GM23338 (cell line): ENCODE measurements at places on chromosomes 6 and 20.

DNA sequence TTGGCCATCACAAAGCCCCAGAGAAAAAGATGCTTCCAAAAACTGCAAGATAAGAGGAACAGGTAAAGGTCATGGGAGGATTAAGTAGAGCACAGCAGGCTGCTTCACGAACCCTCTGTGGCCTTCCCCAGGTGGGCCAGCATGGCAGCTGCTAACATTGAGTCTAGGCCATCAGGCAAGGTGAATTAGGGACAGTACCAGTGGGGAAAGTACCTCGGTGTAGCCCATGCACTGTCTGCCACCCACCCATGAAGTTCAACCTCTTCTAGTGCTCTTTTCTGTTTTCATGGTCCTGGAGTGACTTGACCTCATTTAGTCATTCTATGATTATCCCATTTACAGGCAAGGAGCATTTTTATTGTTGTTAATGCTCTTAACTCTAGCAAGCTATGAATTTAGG, 108.6 kb upstream of the DUSP22 start:
- H3K27ac ChIP-seq = no peak overlapping the region
- H3K4me3 ChIP-seq = no peak overlapping the region
- no peak for DNase-seq
- H3K4me1 ChIP-seq = no peaks in the 10 kb centered on the region
- no peaks in the 10 kb centered on the region for H3K36me3 ChIP-seq

DNA sequence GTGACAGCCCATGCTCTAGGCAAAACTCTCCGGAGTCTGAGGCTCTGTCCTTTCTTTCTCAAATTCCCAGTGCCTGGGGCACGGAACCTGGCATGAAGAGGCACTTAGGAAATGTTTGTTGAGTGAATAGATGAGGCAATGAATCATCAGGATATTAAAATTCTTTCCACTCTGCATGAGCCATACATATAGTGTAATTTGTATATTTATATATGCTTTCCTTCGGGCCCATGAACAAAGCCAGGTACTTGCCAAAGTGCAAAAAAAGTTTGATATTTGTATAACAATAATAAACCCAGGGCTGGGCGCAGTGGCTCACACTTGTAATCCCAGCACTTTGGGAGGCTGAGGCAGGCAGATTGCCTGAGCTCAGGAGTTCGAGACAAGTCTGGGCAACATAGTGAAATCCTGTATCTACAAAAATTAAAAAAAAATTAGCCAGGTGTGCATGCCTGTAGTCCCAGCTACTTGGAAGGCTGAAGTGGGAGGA, 212.3 kb upstream of the ZNF217 start:
- DNase-seq = no peak
- H3K27ac ChIP-seq = no peak overlapping the region
- H3K4me3 ChIP-seq = no peak overlapping the region
- H3K4me1 ChIP-seq = peaks cover 13% of the 10 kb centered on the region
- H3K36me3 ChIP-seq = no peaks in the 10 kb centered on the region

GRCh38 chr6:102313699-102314098, 920.2 kb downstream of the GRIK2 start:
- H3K36me3 ChIP-seq = no peaks in the 10 kb centered on the region
- H3K4me1 ChIP-seq = no peaks in the 10 kb centered on the region
- H3K27ac ChIP-seq = no peak overlapping the region
- no peaks in the 10 kb centered on the region for H3K27me3 ChIP-seq
- no peak overlapping the region for H3K4me3 ChIP-seq

DNA sequence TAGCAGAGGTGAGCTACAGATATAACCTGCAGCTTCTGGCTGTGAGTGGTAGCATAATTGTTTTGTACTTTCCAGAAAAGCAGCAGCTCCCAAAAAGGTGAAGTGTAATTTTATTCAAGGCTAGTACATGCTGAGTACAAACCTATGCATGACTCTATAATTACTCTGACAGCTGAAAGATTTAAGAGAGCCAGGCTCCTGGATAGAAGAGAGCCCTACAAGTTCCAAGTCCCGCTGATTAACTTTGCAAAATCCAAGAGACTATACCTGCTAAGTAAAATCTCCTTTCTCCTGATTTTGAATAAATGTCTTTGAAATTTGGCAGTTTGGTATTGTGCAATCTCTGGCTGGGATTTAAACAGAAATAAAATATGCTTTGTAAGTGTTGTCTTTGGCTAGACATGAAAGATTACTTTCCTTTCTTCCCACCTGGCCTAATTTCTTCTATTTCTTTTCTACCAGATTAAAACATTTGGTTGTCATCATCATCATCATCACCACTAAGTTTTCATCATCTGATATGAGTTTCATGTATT, 79.5 kb downstream of the CTNNBL1 start:
- H3K36me3 ChIP-seq = 0 out of 2 replicates have a peak, but pooled peaks cover 2% of the 10 kb centered on the region
- H3K4me3 ChIP-seq = no peak overlapping the region
- no peaks in the 10 kb centered on the region for H3K4me1 ChIP-seq

DNA sequence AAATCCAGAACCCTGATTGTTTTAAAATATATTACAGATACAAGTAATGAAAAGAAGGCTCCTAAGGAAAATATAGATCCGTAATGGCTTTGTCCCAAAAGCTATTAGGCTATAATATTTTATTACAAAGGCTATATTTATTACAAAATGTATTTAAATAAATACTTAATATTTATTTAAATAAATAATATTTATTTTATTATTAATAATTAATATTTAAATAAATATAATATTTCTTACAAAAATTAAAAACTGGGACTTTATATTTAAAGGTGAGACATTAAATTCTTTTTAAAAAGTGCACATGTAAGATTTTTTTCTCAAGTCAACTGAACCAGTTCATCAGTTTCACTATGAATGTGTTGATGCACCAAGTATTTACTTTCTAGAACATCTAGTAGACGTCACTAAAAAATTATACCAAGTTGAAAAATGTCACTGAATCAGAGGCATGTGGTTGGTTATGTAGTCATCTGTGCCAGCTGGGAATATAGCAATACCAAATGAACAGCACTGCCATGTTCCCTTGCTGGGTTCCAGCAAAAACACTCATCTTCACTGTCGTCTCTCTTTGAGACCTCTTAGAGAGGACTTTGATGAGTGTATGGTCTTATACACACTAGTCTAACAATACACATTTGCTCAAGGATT, 278.9 kb downstream of the ESR1 start:
- no peak for DNase-seq
- no peak overlapping the region for H3K4me3 ChIP-seq
- H3K27ac ChIP-seq = no peak overlapping the region
- no peaks in the 10 kb centered on the region for H3K27me3 ChIP-seq
- H3K36me3 ChIP-seq = no peaks in the 10 kb centered on the region

DNA sequence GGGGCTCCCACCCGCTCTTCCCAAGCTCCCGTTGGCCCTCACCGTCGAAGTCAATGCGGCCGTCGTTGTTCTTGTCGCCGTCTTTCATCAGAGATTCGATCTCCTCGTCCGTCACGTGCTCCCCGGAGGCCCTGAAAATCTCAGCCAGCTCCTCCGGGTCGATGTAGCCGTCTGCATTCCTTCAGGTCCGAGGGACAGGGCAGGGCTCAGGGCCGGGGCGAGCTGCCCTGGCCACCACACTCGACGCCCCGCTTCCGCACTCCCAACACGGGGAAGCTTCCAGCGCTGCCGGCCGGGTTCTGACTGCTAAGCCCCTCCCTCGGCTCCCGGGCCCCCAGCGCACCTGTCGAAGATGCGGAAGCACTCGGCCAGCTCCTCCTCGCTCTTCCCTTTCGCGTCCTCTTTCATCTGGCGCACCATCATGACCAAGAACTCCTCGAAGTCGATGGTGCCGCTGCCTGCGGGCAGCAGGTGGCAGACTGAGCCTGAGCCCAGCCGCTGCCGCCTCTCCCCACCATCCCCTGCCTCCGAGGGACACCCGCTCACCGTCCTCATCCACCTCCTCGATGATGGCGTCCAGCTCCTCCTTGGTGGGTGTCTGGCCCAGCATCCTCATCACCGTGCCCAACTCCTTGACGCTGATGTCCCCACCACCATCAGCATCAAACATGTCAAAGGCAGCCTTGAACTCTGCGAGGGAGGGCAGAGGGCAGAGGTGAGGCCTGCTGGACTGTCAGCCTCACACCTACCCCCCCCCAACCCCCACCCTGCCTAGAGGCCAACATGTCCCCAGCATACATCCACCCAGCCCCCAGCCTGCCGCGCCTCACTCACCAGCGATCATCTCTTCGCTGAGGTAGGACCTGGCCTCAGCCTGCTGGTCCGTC, 2.9 kb downstream of the TNNC2 start:
- H3K4me3 ChIP-seq = peak overlapping the region; percentile 48; the same call in 1 of the 2 replicates
- H3K27me3 ChIP-seq = peaks cover 9% of the 10 kb centered on the region

DNA sequence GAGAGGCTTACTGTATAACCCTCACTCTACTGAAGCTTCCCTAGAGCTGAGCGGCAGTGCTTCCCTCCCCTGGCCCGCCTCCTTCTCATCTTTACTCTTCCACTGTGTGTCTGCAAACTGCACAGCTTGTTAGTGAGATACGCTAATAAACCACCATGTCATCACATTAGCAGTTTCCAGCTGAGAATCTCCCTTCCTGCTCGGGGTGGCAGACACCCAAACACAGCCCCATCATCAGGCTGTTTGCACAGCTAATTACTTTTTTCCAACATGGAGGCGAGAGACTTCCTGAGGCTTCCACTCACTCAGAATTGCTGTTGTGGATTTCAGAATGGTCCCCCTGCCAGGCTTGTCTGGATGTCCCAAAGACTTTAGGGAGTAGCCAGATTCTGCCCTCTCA, 444.9 kb upstream of the SULF2 start:
- no peaks in the 10 kb centered on the region for H3K4me1 ChIP-seq
- H3K27me3 ChIP-seq = no peaks in the 10 kb centered on the region
- DNase-seq = no peak
- no peaks in the 10 kb centered on the region for H3K36me3 ChIP-seq

- peaks cover 25% of the 10 kb centered on the region for H3K4me1 ChIP-seq
- peak; percentile 75 for DNase-seq
- H3K4me3 ChIP-seq = no peak overlapping the region; the same call in 1 of the 2 replicates
- H3K27ac ChIP-seq = peak overlapping the region; percentile 82
These were observed 9.0 kb downstream of the ADA start for GRCh38 chr20:44642203-44643153.

DNA sequence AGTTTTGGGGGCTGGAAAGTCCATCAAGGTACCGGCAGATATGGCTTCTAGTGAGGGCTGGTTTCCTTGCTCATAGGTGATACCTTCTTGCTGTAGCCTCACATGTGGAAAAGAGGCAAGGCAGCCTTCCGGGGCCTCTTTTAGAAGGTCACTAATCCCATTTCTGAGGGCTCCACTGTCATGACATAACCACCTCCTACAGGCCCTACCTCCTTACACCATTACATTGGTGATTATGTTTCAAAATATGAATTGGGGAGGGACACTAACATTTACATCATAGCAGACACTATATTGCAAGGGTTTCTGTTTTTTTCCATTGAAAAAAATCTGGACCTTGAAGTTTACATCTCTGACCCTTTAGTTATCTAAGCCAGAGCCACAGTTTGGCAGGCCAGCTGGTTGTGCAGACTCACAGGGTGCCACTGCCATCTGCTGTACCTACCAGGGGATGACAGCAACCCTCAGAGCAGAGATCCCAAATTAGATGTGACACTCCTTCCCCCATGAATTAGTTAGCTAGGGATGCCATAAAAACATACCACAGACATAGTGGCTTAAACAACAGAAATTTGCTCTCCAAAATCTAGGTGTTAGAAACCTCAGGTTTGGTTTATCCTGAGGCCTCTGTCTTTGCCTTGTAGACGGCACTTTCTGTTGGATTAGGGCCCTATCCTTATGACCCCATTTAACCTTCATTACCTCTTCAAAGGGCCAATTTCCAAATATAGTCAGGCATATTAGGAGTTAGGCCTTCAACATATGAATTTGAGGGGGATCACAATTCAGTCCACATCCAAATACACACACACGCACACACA, 166.4 kb upstream of the RNF217 start:
- H3K4me1 ChIP-seq = no peaks in the 10 kb centered on the region
- H3K27me3 ChIP-seq = no peaks in the 10 kb centered on the region
- DNase-seq = peak; percentile 55
- no peaks in the 10 kb centered on the region for H3K36me3 ChIP-seq
- H3K27ac ChIP-seq = no peak overlapping the region

DNA sequence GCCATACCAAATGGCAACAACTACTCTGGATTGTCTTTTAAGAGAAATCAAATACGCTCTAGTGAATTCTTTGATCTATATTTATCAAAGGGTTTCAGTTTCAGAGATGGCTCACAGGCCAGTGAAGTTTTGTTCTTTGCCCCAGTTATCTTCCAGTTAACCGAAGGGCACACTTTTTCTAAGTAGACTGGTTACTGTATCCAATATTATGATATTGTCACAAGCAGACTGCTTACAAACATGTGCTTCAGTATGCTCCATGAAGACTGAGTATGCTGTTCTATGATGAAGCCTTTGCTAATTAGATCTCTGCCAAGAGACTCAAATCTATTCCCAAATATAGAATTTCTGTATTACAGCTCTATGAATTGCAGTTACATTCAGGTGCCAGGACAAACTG, 181.1 kb downstream of the REV3L start:
- H3K4me1 ChIP-seq = no peaks in the 10 kb centered on the region
- H3K36me3 ChIP-seq = peaks cover 5% of the 10 kb centered on the region
- H3K27ac ChIP-seq = no peak overlapping the region

- H3K27me3 ChIP-seq = no peaks in the 10 kb centered on the region
- peak; percentile 28 for DNase-seq
- no peaks in the 10 kb centered on the region for H3K4me1 ChIP-seq
- no peak overlapping the region for H3K4me3 ChIP-seq
- no peak overlapping the region for H3K27ac ChIP-seq
These were observed 60.1 kb upstream of the TFAP2D start for GRCh38 chr6:50653253-50653652.

GRCh38 chr6:156185113-156185512, 592.1 kb upstream of the ARID1B start:
- H3K27me3 ChIP-seq = no peaks in the 10 kb centered on the region
- H3K27ac ChIP-seq = no peak overlapping the region
- no peak for DNase-seq

DNA sequence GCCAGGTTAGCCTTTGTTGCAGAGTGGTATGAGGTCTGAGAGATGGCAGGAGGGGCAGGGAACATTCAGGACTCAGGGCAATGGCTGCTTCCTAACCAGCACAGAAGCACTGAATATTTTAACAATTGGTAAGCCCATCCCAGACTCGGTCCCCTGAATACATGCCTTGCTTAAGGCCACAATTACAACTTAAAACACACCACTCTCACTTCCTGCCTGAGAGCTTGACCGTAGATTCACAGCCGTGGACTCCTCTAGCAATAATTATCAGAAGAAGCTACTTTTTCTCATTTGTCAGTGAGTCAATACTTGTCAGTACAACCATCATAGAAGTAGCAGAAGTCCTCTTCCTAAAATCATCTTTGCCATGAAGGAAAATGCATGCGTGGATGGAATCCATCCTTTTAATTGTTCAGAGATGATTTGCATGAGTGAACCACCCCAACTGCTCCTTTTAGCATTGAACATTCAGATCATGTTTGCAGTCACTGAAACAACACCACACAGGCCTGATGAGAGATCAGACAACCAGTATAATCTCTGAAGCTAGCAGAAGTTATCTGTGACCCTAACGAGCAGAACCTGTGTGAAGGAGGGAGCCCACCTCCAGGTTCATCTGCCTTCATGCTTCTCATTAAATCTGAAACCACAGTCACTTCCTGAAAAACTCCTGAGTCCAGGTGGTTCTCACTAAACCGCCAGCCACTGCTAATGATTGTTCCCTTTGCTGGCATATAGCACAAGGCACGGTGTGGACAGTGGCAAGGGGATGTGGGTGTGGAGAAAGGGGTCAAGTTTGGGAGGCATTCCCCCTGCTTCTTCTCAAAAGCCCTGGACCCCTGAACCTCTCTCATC, 333.9 kb upstream of the CNR1 start:
- no peak for DNase-seq
- no peak overlapping the region for H3K27ac ChIP-seq
- no peaks in the 10 kb centered on the region; the same call in 1 of the 2 replicates for H3K36me3 ChIP-seq
- H3K27me3 ChIP-seq = no peaks in the 10 kb centered on the region
- H3K4me3 ChIP-seq = no peak overlapping the region
